ENCODE measurements at places on chromosomes 13 and 19.

GRCh38 chr19:53961523-53962356 lies 997 bp upstream of the CACNG8 start:
- DNase-seq, result no peak

DNA sequence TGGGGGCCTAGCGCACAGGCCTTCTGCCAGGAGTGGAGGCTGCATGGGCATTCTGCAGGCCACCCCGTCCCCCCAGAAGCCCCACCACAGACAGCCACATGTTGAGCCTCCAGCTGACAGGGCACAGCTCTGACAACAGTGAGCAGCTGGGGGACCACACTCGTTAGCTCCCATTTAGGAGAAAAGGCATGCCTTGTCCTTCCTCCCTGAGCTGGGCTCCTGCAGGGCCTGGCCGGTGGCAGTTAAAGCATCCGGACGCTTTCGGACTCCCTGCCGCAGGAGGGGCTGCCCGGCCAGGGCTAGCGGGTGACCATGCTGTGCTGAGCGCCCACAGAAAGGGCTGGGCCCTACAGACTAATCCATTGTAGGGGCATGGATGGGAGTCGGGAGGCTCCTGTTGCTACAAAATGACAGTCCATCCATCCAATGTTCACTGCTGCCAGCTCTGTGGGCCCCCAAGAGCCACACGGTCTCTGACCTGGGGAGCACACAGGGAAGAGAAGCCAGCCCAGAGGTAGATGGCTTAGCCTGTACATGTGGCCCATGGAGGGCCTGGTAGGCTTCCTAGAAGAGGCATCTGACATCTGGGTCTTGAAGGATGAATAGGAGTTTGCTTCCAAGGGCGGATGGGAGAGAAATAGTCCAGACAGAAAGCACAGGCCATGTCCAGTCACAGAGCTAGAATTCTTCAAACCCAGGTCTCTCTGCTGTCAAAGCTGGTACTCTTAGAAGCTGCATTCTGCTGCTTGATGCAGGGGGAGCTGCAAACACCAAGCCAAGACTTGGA lies 116.5 kb upstream of the VSTM2B start:
- DNase-seq, result no peak

DNA sequence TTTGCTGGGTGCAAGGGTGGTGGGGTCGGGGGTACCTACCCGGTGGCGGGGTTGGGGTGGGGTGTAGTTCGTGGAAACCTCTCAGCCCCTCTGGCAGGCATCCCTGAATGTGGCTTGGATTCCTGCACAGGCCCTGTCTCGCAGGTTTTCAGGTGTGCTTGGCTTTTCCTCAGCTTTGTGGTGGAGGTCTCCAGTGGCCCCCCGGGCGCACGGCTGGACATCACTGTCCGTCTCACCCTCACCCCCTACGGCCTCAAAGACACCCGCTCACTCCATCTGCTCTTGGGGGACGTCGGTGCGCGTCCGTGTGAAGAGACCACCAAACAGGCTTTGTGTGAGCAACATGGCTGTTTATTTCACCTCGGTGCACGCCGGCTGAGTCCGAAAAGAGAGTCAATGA lies 44.3 kb downstream of the ZNF146 start:
- DNase-seq, result no peak

DNA sequence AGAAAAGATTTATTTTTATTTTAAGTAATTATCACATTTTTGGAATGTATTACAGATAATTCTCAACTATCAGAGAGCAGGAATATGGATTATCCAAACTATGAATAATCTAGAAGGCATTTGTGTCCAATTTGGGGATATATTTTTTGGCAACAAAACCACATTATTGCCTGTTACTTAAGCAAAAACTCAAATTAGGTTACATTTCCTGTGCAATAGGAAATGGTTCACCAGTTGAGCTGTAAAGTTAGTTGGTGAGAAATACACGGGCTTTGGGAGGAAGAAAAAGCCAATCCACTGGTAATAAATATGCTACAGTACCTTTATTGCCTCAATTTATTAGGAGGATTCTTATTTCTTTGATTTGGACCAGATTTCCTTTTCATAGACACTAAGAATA lies 1075.2 kb downstream of the PCDH9 start:
- no peak for DNase-seq

DNA sequence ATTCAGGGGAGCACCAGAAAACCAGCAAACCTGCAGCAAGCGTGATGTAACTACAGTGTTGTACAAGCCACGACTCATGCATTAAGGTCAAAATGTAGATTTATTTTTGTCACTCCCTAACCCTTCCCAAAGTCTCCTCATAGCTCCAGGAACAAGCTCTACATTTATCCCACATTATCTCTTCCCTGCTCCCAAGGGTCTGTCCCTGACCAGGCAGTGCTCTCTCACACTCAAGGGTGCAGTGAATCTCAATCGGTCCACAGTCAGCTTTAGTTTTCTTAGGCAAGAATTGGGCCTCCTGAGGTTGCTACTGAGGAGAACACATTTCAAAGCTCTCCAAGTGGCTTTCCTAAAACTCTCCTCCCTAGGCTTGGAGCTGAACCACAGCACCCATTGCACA lies 219.4 kb downstream of the NHLRC3 start:
- DNase-seq, result no peak

- DNase-seq, result no peak
Measured at GRCh38 chr13:79812070-79812850, 331.3 kb downstream of the NDFIP2 start.
